ENCODE measurements at places on chromosomes 12 and 14.
A peak's percentile ranks its signal among the peaks of the same experiment; 100 is the strongest.

- DNase-seq, result no peak
Observed at GRCh38 chr14:99401211-99401610, 79.4 kb downstream of the SETD3 start.

DNA sequence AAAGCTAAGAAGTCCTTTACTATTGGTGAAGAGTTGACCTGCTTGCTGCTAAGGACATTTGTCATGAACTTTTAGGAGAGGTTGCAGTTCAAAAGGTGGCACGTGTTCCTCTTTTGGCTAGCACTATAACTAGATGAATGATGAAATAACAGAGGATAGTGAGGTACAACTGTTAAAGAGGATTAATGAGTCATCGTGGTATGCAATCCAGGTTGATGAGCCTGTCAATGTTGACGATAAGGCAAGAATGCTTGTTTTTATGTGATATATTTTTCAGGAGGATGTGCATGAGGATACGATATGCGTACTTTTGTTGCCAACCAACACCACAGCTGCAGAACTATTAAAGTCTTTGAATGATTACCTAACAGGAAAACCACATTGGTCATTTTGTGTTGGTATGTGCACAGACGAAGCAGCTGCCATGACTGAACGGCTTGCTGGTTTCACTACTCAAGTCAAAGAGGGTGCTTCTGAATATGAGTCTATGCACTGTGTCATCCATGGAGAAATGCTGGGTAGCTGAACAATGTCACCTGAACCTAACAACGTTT, 10.6 kb downstream of the CEP128 start:
- peak; percentile 87 for DNase-seq

DNA sequence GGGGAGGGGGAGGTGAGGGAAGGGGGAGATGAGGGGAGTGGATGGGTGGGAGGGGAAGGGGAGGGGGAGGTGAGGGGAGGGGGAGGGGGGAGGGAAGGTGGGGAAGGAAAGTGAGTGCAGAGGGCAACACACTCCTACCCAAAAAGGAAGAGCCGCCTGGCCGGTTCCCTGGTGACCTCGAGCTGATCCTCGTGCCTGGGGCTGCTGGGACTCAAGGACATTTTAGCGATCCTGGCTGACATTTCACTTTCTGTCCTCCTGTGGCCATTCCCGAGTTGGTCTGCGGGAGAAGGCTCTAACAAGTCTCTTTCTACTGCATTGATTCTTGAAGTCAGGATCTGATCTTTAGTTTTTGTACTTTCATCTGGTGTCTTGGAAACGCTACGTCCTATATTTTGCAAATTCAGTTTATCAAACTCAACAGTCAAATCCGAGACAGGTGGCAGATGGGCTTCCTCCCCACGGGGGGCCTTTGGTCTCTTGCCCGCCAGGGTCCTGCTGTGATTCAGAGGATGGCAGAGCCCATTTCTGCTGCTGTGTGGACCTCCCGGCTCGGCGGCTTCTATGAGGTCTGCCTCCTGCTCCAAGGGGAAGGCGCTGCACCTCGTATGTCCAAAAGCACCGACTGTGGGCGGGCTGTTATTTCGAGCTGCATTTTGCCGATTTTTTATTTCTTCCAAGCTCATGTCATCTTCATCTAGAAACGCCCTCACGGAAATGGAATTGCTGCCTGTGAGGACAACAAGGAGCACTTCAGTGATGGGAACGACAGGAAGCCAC, 19.1 kb downstream of the PGAM5 start:
- DNase-seq, result no peak

DNA sequence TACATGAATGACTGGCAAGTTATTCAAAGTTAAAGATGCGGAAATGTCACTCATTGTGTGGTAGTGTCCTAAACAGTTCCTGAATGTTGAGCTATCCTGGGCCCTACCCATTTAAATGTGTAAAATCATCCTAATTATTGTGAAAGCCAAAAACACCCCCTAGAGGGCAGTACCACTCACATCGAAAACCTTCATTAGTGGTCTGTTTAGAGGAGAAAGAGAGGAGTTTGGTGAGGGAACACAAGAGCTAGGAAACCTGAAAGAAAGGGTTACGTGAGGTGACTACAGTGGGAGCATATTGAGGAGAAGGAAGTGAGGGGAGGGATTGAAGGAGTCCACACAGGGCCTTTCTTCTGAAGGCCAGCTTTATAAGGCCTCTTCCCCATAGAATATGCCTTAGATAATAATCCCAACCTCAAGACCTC, 2.5 kb upstream of the TEP1 start:
- peak; percentile 84 for DNase-seq

DNA sequence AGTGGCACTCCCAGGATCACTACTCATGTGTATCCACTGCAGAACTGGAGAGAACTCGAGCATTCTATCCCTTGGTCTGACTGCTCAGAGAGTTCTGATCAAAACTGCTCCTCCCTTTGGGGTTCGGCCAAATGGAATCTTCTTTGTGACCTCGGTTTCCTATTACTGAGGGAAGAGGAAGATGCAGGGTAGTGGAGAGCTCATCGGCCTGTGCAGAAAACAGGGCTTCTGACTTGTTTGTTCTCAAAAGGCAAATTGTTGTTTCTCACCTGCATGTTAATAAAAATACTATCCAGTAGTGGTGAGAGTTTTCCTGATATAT, 17.1 kb upstream of the AKAP6 start:
- DNase-seq, result no peak

GRCh38 chr14:50943943-50944646, at the start of gene PYGL:
TSS of gene PYGL (minus strand) at chr14:50944483. CDS start at chr14:50944403, 80 bp downstream.
- peak; percentile 77 for DNase-seq

- DNase-seq, result no peak
Observed at GRCh38 chr12:42853370-42854140, 264.0 kb upstream of the PRICKLE1 start.

DNA sequence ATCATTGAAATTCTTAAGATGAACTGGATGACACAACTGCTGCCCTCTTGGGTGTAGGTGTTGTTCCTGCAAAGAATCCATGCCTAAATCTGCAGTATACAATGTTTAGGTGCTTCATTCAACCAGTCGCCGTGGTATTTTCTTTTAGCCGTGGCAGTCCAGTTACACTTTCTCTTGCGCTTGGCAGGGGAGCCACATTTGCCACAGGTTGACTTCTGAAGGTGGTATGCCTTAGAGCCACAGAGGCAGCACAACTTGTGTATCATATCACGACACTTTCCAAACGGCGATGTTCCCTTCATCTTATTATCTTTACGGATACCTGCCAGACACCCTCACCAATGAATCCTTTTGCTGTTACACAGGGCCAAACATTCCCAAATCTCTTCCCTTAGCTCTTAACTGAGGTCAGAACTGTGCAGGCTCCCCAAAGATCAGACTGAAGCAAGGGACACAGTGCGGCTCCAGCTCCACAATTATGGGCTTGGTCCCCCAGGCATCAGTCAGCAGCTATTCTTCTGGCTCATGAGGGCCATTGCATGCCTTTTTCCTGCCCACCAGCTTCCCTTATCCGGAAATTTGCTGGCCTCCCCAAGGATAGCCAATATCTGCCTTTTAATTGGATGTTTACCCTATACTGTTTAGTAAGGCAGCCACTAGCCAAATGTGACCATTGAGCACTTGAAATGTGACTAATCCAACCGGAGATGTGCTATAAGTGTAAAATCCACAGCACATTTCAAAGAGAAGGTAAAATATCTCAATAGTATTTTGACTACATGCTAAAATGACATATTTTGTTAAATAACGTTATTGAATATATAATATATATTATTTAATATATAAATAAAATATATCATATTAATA, 50.7 kb downstream of the SENP1 start:
- DNase-seq, result peak; percentile 72

GRCh38 chr12:106682594-106683234, 91.8 kb upstream of the RIC8B start:
- DNase-seq, result no peak

DNA sequence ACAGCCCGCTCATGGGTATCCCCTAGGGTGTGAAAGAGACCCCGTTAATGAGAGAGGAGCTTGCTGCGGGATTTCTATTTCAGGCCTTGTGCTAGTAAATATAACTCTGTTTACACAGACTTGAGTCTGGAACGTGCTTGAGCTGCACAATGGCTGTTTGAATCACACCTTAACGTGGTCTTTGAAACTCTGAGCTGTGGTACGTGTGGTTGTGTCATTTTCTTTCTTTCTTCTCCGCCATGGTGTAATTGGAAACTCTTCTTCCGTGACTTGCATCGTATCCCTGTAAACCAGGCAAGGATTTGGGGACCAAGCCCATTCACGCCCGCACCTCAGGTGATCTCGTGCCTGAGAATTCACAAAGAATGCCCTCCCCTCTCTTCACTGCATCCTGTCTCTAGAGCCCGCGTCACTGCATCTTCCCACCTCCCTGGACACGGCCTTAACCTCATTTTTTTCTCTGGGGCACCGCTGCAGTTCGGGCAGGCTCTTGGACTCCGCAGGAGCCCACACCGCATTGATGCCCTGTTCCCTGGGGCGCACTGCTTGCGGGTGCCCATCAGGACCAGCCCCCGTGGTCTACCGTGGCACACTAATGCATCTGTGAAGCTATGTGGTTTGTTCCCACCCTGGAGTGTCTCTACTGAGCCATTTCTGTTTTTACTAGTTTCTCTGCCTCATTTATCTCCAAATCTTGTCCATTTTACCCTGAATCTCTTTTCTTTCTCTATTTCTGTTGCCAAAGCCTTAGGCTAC, 78.4 kb upstream of the PARP11 start:
- no peak for DNase-seq

GRCh38 chr14:83071888-83072501, 1538.3 kb upstream of the SEL1L start:
- no peak for DNase-seq

GRCh38 chr12:87930033-87930432, 99.2 kb downstream of the C12orf50 start:
- no peak for DNase-seq

DNA sequence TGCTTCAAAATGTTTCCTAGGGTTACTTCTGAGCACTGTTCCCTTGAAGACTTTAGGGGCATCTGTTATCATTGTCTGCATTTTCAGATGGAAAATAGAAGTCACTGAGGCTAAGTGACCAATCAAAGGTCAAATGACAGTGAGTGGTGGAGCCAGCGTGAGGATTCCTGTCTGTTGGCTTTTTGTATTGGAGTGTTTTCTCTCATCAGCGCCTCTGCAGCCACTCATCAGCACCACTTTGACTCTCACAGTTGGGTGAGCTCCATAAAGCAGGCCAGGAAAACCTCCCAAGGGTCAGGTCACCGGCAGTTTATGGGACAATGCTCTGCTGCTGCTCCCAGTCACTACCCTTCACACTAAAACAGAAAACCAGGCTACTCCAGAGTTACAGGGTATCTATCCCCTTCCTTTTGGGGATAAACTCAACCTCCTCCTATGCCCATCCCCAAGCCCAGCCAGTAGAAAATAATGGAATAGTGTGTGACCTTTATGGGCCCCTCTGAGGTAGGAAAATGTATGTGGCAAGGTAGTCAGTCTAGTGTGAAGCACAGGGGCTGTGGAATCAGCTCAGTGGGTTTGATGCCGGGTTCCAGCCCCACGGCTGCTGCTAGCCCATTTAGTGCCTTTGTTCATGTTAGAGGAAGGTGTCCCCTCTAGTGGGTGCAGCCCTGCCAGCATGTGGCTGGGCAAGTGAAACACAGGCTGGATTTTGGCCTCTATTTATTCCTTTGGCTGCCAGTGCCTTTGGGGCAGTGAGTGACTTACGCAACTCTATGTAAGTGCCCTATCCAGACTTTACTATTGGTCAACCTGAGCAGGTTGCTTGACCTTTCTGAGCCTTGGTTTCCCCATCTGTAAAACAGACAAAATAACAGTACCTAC, 133.8 kb upstream of the CPM start:
- no peak for DNase-seq

DNA sequence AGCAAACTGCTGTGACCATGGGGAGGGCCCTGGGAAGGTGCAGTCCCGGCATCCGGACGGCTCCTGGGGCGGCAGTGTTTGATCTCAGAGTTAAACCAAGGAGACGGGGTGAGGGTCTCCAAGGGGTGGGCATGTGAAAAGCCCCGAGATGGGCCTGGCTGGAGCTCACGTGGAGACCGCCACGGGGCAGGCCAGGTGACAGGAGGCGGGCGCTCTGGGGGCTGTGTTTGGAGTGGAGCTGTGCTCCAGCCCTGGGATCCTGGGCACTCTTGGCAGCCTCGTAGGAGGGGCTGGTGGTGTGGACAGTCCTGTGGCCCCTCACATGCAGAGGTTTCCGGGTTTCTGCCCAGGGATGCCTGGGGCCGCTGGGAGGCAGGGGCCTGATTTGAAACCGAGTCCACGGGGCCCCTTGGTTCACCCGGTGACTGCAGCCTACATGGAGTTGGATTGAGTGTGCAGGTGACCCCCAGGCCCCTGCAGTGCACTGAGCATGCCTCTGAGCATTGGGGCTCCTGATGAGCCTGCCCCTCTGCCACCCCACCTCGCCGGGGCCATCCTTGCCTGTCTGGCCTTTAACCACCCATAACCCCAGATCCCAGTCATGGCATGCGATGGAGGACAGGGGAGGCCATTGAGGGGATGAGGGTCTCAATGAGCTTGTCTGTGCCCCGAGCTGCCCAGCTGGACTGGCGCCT, 8.4 kb downstream of the KIF26A start:
- no peak for DNase-seq

- no peak for DNase-seq
Observed at GRCh38 chr12:104944252-104944651, 13.8 kb downstream of the SLC41A2 start.

DNA sequence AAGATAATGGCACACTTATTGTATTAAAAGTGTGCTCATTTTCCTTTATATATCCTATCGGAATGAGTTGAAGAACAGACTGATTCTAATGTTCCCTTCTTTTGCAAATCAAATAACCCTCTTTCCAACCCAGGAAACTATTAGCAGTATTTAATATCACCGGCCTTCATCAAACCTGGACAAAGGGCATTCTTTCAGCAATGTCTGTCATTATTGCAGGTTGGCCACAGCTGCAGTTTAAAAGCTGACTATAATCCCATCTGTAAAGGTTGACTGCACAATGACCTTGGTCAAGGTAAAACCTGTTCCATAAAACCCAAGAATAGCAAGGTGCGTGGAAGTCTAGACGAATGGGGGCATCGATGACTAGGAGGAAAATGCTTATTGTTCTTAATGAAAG, 472.3 kb upstream of the SOX5 start:
- no peak for DNase-seq

DNA sequence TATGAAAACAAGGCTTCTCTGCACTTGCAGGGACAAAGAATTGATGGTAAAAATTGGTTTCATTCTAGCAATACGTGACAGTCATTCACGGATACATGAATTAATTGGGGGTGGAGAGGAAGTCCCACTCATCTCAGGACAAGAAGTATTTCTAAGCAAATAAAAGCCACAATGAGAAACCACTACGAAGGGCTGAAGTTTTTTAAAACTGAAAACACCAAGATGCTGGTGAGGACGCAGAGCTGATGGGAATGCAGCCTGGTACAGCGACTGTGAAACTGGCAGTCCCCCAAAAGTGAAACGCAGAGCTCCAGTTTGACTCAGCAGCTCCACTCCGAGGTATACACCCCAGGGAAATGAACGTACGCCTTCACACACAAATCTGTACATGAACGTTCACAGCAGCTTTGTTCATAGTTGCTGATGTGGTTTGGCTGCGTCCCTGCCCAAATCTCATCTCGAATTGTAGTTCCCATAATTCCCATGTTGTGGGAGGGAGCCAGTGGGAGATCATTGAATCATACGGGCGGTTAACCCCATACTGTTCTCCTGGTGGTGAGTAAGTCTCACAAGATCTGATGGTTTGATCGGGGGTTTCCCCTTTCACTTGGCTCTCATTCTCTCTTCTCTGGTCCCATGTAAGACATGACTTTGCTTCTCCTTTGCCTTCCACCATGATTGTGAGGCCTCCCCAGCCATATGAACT, 89.0 kb downstream of the SCARB1 start:
- DNase-seq, result peak; percentile 90
